GM23248 (cell line): ENCODE measurements at places on chromosomes 2 and 18.
A peak's percentile ranks its signal among the peaks of the same experiment; 100 is the strongest.

- no peaks in the 10 kb centered on the region for H3K36me3 ChIP-seq
- H3K4me3 ChIP-seq = no peak overlapping the region
- no peak overlapping the region for H3K27ac ChIP-seq
- H3K4me1 ChIP-seq = no peaks in the 10 kb centered on the region
Observed at GRCh38 chr2:138455691-138456090, 45.9 kb upstream of the SPOPL start.

GRCh38 chr2:176560296-176560695, 291.1 kb downstream of the MTX2 start:
- no peaks in the 10 kb centered on the region for H3K36me3 ChIP-seq
- no peak overlapping the region for H3K27ac ChIP-seq

DNA sequence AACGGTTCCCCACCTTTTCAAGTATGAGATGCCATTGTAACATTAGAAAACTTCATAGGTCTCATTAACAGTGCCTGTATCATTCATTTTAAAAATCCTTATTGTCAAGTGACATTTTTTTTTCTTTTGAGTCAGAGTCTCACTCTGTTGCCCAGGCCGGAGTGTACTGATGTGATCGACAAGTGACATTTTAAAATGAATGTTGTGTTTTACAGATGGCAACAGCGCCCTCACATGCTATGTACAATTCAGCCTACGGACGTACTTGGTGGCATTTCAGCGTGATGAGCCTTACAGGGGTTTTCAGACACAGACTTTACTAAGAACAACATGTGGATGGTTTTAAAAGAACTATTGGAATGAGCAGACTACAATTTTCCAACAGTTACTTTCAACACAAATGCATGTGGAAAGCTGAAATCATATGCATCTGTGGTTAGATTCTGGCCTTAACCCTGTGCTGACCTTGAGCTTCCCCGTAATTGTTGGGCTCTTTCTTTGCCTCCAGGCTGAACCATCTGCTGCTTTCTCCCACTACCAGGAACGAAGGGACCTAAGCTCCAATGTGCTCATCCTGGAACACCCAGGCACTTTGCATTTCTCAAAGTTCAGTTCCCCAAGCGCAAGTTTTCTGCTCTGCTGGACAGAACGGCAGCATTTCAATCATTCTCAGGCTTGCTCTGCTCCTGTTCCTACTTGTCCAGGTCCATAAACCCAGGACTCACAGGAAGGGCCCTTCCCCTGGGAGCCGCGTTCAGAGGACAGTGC, 119.9 kb upstream of the NDUFV2 start:
- peak; percentile 81 for DNase-seq
- no peaks in the 10 kb centered on the region for H3K36me3 ChIP-seq
- H3K4me3 ChIP-seq = no peak overlapping the region
- H3K4me1 ChIP-seq = peaks cover 30% of the 10 kb centered on the region

DNA sequence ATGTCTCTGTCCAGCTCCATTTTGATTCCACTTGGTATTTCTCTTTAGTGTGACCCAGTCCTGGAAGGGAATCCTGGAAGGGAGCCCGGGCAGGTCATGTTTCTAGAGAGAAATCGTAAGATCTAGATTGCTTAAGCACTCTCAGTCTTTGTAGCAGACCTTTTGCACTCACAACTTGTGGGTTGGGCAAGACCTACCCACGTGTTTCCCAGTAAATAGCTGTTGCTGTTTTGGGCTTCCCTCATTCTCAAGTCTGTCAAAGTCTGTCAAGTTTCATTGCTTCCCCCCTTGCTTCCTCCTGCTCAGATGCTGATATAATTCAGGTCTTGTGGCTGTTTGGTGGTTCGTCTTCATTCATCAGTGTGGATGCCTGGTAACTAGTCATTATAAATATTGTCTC, 17.4 kb upstream of the NEMP2 start:
- H3K27ac ChIP-seq = no peak overlapping the region
- no peak overlapping the region for H3K4me3 ChIP-seq
- H3K27me3 ChIP-seq = no peaks in the 10 kb centered on the region
- DNase-seq = no peak

- DNase-seq = no peak
- H3K36me3 ChIP-seq = no peaks in the 10 kb centered on the region
- peaks cover 12% of the 10 kb centered on the region for H3K4me1 ChIP-seq
- H3K27ac ChIP-seq = no peak overlapping the region
- H3K27me3 ChIP-seq = no peaks in the 10 kb centered on the region
Observed at GRCh38 chr2:145108361-145108778, 588.5 kb upstream of the ZEB2 start.

GRCh38 chr18:75141166-75141565, 67.8 kb downstream of the PTGR3 start:
- H3K27ac ChIP-seq = no peak overlapping the region
- H3K36me3 ChIP-seq = no peaks in the 10 kb centered on the region
- no peak overlapping the region for H3K4me3 ChIP-seq
- no peaks in the 10 kb centered on the region for H3K4me1 ChIP-seq
- 0 out of 2 replicates have a peak, but pooled peaks cover 5% of the 10 kb centered on the region for H3K27me3 ChIP-seq
- DNase-seq = no peak

GRCh38 chr18:79523736-79524180, 128.0 kb downstream of the NFATC1 start:
- no peak for DNase-seq
- H3K27ac ChIP-seq = no peak overlapping the region
- no peaks in the 10 kb centered on the region for H3K27me3 ChIP-seq
- no peak overlapping the region for H3K4me3 ChIP-seq
- H3K4me1 ChIP-seq = no peaks in the 10 kb centered on the region
- no peaks in the 10 kb centered on the region for H3K36me3 ChIP-seq

- H3K27me3 ChIP-seq = 0 out of 2 replicates have a peak, but pooled peaks cover 3% of the 10 kb centered on the region
- H3K27ac ChIP-seq = no peak overlapping the region
- no peak for DNase-seq
- H3K36me3 ChIP-seq = no peaks in the 10 kb centered on the region
- H3K4me1 ChIP-seq = no peaks in the 10 kb centered on the region
Observed at GRCh38 chr18:6370886-6371635, 43.6 kb downstream of the L3MBTL4 start.

- no peaks in the 10 kb centered on the region for H3K27me3 ChIP-seq
- no peak overlapping the region for H3K4me3 ChIP-seq
- no peak overlapping the region for H3K27ac ChIP-seq
- 0 out of 2 replicates have a peak, but pooled peaks cover 3% of the 10 kb centered on the region for H3K4me1 ChIP-seq
Observed at GRCh38 chr2:42286268-42286946, 74.6 kb downstream of the COX7A2L start.

DNA sequence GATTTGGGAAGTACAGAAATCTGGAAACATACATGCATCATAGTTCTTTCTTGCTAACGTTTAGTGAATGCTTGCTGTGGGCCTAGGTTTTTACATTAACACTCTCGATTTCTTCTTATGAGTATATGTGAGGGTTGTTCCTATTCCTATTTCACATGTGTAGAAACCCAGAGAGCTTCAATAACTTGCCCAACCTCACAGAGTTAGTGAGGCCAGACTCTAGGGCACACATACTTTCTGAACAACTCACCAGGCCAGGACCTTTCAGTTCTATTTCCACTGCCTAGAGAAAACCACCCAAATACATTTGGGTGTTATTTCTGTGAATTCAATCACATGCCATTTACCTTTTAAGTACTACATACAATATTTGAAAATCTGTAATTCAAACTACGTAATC, 8.2 kb upstream of the KCTD1 start:
- peaks cover 11% of the 10 kb centered on the region; the same call in 1 of the 2 replicates for H3K27me3 ChIP-seq
- H3K27ac ChIP-seq = peak overlapping the region; percentile 3
- DNase-seq = peak; percentile 62
- no peak overlapping the region for H3K4me3 ChIP-seq

- no peak overlapping the region for H3K4me3 ChIP-seq
- no peak overlapping the region for H3K27ac ChIP-seq
- peaks cover 9% of the 10 kb centered on the region; the same call in 1 of the 2 replicates for H3K4me1 ChIP-seq
Observed at GRCh38 chr18:79942786-79943607, 8.5 kb downstream of the SLC66A2 start.

- DNase-seq = peak; percentile 71
- peak overlapping the region; percentile 37 for H3K27ac ChIP-seq
- peak overlapping the region; percentile 44 for H3K4me3 ChIP-seq
- H3K36me3 ChIP-seq = peaks cover 12% of the 10 kb centered on the region; the same call in 1 of the 2 replicates
- peaks cover 14% of the 10 kb centered on the region for H3K4me1 ChIP-seq
Observed at GRCh38 chr2:196759378-196759706, 40.1 kb downstream of the GTF3C3 start.

DNA sequence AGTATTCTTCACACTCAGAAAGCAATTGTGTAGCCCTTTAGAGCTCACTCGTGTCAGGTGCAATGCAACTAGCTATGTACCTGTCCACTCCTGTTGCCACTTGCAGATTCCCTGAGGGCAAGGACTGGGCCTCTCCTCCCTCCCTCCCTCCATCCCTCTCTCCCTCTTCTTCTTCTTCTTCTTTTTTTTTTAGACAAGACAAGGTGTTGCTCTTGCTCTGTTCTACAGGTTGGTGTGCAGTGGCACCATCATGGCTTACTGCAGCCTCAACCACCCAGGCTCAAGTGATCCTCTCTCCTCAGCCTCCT, 119.7 kb downstream of the ACKR3 start:
- H3K36me3 ChIP-seq = no peaks in the 10 kb centered on the region
- H3K4me3 ChIP-seq = no peak overlapping the region
- H3K4me1 ChIP-seq = no peaks in the 10 kb centered on the region; the same call in none of the 2 replicates
- H3K27ac ChIP-seq = no peak overlapping the region
- DNase-seq = no peak

- no peaks in the 10 kb centered on the region for H3K36me3 ChIP-seq
- H3K4me1 ChIP-seq = peaks cover 8% of the 10 kb centered on the region
- no peak overlapping the region for H3K27ac ChIP-seq
- no peak for DNase-seq
- peaks cover 7% of the 10 kb centered on the region; the same call in 1 of the 2 replicates for H3K27me3 ChIP-seq
- no peak overlapping the region for H3K4me3 ChIP-seq
Observed at GRCh38 chr2:241888641-241889040, 19.1 kb downstream of the RTP5 start.

- H3K4me3 ChIP-seq = no peak overlapping the region
- H3K4me1 ChIP-seq = peaks cover 14% of the 10 kb centered on the region
- H3K27ac ChIP-seq = peak overlapping the region; percentile 76
Observed at GRCh38 chr2:95333888-95334338, 36.8 kb downstream of the KCNIP3 start.

DNA sequence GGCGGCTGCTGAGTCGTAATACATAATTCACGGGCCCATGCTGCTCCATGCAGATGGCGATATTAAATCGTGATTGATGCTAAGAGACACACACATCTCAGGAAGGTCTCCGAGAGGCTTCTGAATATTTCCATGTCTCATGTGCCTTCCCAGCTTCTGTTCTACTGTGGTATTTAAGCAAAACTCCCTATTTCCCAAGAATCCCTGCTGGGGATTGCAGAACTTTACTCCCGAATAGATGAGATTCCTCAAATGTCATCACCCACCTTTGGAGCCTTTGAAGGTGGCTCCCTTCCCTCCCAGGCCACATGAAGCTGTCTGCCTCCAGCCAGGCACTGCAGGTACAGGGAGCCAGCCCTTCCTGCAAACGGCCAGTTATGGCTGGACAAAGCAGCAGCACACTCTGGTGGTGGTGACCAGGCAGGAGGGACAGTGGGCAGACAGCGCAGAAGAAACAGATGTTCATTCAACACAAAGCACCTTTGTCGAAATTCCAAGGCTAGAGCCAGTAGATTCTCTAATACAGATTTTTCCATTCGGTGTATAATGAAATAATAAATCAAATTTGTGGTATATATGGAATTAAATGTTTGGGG, 14.1 kb downstream of the NRP2 start:
- H3K4me3 ChIP-seq = no peak overlapping the region
- H3K27me3 ChIP-seq = no peaks in the 10 kb centered on the region
- DNase-seq = no peak
- no peaks in the 10 kb centered on the region for H3K36me3 ChIP-seq

GRCh38 chr2:239409976-239410375, 9.2 kb upstream of the HDAC4 start:
- no peak overlapping the region for H3K4me3 ChIP-seq
- no peak overlapping the region for H3K27ac ChIP-seq
- H3K4me1 ChIP-seq = no peaks in the 10 kb centered on the region
- no peak for DNase-seq
- H3K36me3 ChIP-seq = no peaks in the 10 kb centered on the region

DNA sequence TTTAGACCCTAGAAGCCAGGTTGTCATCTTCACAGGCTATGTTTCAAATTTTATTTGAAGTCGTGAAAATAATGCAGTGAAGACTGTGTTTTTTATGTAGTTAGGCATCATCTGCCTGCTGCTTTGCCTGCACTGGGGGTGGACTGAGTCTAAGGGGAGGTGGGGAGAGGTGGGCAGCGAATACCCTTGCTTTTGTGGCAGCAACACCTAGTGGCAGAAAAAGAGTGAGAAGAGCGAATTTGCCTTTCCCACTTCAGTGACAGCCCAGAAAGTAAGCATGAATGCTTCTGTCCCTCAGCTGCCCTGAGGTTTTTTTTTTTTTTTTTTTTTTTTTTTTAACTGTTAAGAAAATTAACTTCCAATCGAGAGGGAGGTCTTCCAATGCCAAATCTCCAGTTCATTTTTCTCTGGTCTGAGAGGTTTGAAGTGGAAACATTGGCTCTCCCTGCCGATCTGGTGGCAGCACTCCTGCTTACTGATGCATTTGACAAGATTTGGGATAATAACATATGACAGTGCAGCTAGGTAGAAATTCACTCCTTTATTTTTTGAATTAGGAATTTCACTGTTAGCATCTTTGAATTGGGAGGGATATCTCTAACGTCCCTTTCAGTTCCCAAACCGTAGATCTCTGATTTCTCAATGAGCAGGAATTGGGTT, 60.3 kb upstream of the LYPD6B start:
- H3K4me3 ChIP-seq = no peak overlapping the region
- H3K36me3 ChIP-seq = no peaks in the 10 kb centered on the region
- peaks cover 6% of the 10 kb centered on the region for H3K27me3 ChIP-seq
- no peak overlapping the region for H3K27ac ChIP-seq

- DNase-seq = peak; percentile 30
- peak overlapping the region; percentile 21; the same call in 1 of the 2 replicates for H3K27ac ChIP-seq
- peaks cover 41% of the 10 kb centered on the region for H3K4me1 ChIP-seq
- no peak overlapping the region for H3K4me3 ChIP-seq
- H3K27me3 ChIP-seq = no peaks in the 10 kb centered on the region
- H3K36me3 ChIP-seq = no peaks in the 10 kb centered on the region
Observed at GRCh38 chr2:112877423-112877822, 33.5 kb upstream of the IL37 start.

DNA sequence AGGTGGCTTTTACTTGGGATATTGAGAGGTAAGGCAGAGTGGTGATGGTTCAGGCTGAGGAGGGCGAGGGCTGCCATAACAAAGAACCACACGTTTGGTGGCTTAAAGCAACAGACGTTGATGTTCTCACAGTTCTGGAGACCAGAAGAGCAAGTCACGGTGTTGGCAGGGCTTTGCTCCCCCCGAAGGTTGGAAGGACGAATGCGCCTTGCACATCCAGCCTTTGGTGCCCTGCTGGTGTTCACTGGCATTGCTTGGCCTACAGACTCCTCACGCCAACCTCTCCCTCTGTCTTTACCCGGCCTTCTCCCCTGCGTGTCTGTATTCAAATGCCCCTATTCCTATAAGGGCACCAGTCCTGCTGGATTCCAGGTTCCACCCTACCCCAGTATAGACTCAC, 125.4 kb downstream of the TPO start:
- peak; percentile 52 for DNase-seq
- no peaks in the 10 kb centered on the region for H3K4me1 ChIP-seq
- H3K4me3 ChIP-seq = no peak overlapping the region
- H3K27me3 ChIP-seq = no peaks in the 10 kb centered on the region
- H3K27ac ChIP-seq = no peak overlapping the region
